SK-MEL-5 (cell line): ENCODE measurements at places on chromosomes 16 and 17.

DNA sequence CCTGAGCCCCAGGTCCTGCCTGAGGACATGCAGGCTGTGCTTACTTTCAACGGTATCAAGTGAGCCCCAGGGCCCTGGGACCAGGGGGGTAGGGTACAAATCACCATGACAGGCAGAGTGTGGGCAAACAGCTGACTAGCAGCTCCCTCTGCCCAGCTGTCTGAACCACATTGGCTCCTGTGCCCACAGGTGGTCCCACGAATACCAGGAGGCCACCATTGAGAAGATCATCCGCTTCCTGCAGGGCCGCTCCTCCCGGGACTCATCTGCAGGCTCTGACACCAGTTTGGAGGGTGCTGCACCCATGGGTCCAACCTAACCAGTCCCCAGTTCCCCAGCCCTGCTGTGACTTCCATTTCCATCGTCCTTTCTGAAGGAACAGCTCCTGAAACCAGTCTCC is 10.0 kb downstream of the SLC46A1 start:
- no peak for DNase-seq

DNA sequence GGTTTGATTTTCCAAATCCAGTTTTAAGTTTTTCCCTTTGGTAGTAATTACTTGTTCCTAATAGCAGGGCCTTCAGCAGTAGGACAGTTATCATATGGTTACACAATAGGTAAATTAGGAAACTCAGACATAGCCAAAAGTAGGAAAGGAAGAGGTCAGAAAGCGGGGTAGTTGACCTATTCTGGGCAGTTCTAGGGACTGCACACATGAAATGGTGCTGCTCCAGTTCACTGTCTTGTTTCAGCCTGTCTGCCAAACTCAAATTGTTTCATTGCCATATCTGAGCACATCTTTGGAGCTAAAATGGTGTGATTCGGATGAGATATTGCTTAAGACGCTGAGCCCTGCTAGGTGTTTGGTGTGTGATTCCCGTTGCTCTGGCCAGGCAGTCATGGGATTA is 56.7 kb downstream of the TANGO6 start:
- no peak for DNase-seq

- DNase-seq, result no peak
Measured at GRCh38 chr17:11832401-11833137, 164.7 kb downstream of the ZNF18 start.

GRCh38 chr17:48617471-48618255 is 2.6 kb upstream of the HOXB8 start:
- no peak for DNase-seq

GRCh38 chr16:12024429-12024828 is 47.9 kb downstream of the SNX29 start:
- no peak for DNase-seq

DNA sequence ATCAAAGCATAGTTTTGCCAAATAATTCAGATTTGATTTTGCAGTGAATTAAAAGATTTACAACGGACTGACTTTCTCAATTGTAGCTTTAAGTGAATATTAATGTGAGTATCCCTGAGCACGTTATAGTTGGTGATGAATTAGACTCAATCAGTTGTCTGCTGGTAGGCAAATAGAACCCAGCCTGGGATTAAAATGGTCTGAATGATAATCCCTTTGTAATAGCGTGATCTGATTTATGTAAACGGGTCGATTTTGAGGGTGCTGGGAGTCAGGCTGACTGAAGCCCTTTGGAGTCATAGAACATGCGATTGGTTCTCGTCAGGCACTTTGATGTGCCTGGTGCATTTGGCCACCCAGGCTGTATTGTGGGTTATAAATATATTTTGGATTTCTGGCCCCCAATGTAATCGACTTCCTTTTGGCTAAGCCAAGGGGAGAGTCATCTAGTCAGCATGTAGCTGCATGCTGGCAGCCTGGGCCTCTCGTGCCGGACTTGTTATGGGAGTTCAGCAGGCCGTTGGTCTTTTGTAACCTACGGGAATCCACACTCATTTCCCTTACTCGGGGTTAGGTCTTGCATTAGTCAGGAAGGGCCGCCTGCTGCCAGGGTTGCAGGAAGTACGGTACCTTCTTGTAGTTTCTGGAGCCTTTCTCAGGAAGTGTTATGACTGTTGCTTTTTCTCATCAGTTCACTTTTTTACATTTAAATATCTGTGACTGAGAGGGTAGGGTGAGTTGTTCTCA is 5.4 kb downstream of the PGS1 start:
- DNase-seq, result no peak

DNA sequence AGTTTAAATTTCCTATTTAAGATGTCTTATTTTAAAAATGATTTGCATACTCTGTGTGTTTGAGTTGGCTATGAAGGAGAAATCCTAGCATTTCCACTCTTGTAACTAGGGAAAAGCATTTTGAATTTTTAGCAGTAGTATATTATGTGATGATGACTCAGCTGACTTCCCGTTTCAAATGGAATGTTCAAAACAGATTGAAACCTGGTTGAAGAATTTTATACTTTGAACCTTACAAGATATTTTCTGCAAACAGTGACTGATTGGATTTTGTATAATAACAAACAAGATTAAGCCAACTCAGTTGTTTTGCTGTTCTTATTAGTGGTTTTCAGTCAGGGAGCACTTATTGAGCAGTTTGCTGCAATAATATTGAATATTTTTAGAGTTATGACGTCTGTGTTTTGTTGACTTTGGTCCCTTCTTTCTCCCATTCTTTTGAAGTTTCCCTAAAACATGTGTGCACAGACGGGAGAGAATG is 8.0 kb downstream of the TNRC6A start:
- DNase-seq, result no peak

GRCh38 chr17:15507896-15508295 is 40.5 kb upstream of the CDRT4 start:
- no peak for DNase-seq

- DNase-seq, result no peak
Measured at GRCh38 chr17:29683481-29683880, 60.8 kb upstream of the CORO6 start.

DNA sequence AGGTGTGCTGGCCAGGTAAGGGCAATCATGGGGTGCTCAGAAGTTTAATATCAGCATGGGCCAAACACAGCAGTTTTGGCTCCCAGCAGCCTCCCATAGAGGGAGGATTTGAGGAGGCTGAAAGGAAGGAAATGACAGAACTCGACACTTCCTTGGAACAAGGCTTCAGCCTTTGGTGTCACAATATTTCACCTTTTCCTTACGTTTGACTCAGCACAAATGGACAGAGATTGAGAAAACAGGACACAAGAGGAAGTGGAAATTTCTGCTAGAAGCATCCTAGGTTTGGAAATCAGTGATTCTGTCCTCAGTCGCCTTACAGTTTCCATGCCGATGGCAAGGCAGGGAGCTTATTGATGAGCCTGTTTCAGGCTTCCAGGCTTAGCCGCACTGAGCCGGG is 181.4 kb downstream of the MAF start:
- no peak for DNase-seq

GRCh38 chr17:301681-302299 is 50.8 kb downstream of the RPH3AL start:
- DNase-seq, result no peak

GRCh38 chr17:13460261-13461000 is 141.3 kb downstream of the HS3ST3A1 start:
- DNase-seq, result no peak

- peak; percentile 85 for DNase-seq
Measured at GRCh38 chr16:29729116-29729521, 16.7 kb downstream of the C16orf54 start.

- DNase-seq, result no peak
Measured at GRCh38 chr17:73163043-73163442, 1.8 kb upstream of the SSTR2 start.

- no peak for DNase-seq
Measured at GRCh38 chr17:17275971-17276370, 5.1 kb downstream of the COPS3 start.

DNA sequence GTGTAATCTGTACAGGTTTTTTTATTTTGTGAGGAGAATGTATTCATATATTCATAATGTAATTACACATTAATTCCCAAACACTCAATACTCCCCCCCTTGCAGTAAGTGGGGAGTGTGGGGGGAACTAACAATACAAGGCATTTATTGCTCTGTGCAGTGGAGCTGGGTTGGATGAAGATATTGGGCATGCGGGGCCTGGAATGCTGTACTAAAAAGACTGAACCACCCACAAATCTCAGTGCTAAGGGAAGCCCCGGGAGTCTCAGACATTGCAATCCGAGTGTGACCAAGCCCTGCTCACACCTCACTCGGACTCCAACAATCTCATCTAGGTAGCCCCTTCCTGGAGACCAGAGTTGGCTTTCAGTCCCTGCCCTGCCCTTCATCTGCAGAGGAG is 6.0 kb downstream of the PLLP start:
- DNase-seq, result no peak
